Stimulated activated CD8-positive, alpha-beta memory T cell treated with anti-CD3 and anti-CD28 coated beads, Interleukin-7, amount 100 ng/mL, for 24 hours (primary cell): ENCODE measurements at places on chromosomes 4 and X.

- no peak for DNase-seq
These were observed 3.2 kb upstream of the SLC25A14 start for GRCh38 chrX:130336531-130336930.

GRCh38 chrX:39688576-39689375 lies 409.0 kb downstream of the BCOR start:
- no peak for DNase-seq

GRCh38 chr4:176579226-176579625 lies 213.5 kb downstream of the VEGFC start:
- no peak for DNase-seq

- no peak for DNase-seq
These were observed 7.0 kb downstream of the PNMA3 start for GRCh38 chrX:153063315-153063714.

DNA sequence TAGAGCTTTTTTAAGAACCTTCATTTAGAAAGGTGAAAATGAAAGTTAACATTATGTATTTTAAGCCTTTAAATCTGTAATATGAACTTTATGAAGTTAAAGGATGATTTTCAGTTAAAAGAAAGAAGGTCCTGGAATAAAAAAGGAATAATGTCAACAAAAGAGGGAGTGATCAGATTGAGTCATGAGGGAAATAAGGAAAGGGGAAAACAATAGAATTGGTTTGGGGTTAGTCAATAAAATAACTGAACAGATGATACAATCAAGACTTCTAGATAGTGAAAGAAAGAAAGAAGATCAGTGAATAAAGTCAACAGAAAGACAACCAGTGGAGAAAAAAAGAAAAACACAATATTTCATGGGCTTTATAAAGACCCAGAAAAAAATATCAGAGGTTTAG lies 291.6 kb upstream of the ARSJ start:
- DNase-seq = no peak

- no peak for DNase-seq
These were observed 6.2 kb downstream of the NCAPG start for GRCh38 chr4:17817027-17817426.

GRCh38 chr4:54961357-54961975 lies 163.9 kb downstream of the KDR start:
- DNase-seq = no peak

DNA sequence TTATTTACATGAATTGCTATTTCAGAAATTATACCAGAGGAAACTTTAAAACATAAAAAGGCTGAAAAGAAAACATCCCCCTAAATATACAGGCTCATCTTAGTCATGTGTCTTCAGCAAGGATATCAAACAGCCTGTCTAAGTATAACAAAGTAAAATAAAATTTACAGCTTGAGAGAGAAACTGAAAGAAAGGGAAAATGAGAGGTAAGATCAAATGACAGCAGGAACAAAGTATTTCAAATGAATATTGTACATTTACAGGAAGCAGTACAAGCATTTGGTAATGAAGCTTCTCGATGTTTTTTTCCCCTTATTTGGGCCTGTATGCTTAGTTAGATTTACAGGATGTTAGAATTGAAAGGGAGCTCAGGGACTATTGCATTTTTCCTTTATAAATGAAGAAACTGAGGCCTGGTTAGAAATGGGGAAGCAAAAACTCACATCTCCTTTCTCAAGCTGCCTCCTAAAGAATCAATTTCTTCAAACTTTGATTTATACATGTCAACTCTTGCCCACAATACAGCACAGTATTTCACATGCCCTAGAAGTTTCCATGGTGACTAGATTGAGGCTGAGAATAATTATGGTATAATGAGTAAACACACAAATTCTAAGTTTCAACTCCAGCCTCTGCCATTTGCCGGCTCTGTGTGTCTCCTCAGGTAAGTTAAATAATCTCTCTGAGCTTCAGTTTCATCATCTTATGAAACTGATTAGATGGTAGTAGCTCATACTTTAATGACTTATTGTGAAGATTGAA lies 29.3 kb downstream of the DAPP1 start:
- DNase-seq = no peak

- DNase-seq = no peak
These were observed 1.0 kb upstream of the LPAR4 start for GRCh38 chrX:78746496-78746895.

GRCh38 chrX:20455001-20455400 lies 188.3 kb upstream of the RPS6KA3 start:
- no peak for DNase-seq

- no peak for DNase-seq
These were observed 49.1 kb downstream of the APOOL start for GRCh38 chrX:85052636-85053343.

- no peak for DNase-seq
These were observed 66.0 kb upstream of the C4orf54 start for GRCh38 chr4:99723612-99724011.

GRCh38 chr4:7021930-7022664 lies 21.1 kb upstream of the TADA2B start:
- no peak for DNase-seq

GRCh38 chrX:47590984-47591383 lies 8.7 kb downstream of the TIMP1 start:
- DNase-seq = no peak

- no peak for DNase-seq
These were observed 237 bp downstream of the ANKRD17 start for GRCh38 chr4:73258436-73258685.

DNA sequence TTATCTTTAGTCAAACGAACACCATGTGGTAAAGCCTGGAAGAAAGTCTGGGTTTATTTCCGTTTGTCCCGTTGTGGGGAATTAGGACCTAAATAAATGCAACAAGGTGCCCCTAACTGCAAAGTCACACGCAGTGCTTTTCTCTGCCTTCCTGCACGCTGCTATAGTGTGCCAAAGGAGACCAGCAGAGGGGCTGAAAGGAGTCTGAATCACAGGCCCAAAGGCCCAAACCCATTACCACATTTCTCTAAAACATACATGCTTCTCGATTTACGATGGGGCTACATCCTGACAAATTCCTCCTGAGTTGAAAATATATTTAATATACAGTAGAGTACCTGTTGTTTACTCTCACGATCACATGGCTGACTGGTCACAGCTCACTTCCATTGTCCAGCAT lies 4.5 kb downstream of the VEGFC start:
- no peak for DNase-seq

GRCh38 chr4:2882341-2882740 lies 38.7 kb downstream of the ADD1 start:
- DNase-seq = no peak

DNA sequence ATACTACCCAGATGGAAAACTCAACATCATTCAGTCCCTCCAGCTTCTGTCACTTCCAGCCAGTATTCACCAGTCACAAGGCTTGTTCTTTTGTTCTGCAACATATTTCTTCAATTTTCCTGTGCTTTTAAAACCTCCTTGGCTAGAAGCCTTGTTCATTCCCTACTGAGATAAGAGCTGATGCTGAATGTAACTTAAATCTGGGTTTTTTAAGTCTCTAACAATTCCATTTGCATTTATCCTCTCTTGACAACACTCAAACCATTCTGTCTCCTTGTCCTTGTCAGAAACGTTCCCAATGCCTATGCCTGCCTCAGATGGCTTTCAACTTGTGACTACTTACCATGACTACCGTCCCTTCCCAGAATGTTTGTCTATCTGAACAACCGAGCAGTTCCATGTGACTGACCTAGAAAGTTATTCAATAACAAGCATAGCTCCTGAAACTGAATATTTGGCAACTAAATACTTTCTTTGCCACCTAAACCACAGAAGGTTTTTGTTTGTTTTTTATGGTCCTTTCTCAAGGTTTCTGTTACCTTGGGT lies 682.9 kb upstream of the GALNTL6 start:
- DNase-seq = no peak

DNA sequence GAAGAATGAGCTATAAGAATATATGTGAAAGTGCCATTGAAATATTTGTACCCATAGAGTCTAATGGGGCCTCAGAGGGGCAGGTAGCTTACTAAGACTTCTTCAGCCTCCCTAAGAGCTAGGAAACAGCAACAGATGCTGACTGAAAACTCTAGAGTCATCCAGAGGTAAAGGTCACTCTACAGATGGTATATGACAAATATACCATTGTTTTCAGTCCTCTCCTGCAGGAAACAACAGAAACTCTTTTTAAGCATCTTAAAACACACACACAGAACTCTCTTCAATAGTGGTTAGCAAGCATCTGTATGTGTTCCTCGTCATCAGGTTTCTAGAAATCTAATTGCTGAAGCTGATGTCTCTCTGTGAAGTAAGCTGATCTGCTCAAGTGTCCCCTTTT lies 313.8 kb upstream of the GATB start:
- no peak for DNase-seq

- no peak for DNase-seq
These were observed 24.9 kb downstream of the CD99L2 start for GRCh38 chrX:150873616-150874015.

DNA sequence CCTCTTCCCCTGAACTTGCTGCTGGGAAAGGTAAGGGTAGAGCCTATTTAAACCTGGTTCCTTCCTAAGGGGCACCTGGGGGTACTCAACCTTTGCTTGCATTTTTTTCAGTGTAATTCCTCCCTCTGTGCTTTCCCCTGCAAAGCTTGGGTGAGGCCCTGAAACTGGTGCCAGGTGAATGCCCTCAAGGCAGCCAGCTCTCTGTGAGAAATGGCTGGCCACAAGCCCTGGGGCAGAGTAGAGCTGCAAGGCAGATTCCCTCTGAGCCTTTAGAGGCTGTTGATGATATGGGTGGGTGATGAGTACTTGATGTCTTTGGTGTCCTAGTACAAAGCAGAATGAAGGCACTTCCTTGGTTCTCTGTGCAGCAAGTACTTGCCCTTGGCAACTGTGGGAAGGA lies 125.4 kb upstream of the DGKK start:
- no peak for DNase-seq

DNA sequence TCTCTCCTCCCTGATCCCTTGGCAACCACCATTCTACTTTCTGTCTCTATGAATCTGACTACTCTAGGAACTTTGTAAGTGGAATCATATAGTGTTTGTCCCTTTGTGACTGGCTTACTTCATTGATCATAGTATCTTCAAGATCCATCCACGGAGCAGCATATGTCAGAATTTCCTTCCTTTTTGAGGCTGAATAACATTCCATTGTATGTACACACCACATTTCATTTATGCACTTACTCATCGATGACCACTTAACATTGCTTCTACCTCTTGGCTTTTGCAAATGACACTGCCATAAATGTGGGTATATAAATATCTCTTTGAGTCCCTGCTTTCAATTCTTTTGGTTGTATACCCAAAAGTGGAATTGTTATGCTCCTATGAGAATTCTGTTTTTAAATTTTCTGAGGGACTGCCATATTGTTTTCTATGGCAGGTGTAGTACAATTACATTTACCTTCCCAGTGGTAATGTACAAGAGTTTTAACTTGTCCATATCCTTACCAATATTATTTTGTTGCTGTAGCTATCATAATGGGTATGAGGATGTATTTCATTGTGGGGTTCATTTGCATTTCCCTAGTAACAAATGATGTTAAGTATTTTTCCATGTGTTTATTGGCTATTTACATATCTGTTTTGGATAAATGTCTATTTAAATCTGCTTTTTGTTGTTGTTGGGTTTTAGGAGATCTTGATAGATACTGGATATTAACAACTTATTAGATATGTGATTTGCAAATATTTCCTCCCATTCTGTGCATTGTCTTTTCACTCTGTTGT lies 466.1 kb downstream of the C4orf33 start:
- no peak for DNase-seq

- DNase-seq = no peak
These were observed 164.4 kb downstream of the CXXC4 start for GRCh38 chr4:104330125-104330905.

GRCh38 chrX:102651242-102652011 lies at the start of gene GPRASP1:
Gene GPRASP1 (plus strand): TSS chrX:102651483. CDS start chrX:102653914, 2,431 bp downstream.
- DNase-seq = no peak

DNA sequence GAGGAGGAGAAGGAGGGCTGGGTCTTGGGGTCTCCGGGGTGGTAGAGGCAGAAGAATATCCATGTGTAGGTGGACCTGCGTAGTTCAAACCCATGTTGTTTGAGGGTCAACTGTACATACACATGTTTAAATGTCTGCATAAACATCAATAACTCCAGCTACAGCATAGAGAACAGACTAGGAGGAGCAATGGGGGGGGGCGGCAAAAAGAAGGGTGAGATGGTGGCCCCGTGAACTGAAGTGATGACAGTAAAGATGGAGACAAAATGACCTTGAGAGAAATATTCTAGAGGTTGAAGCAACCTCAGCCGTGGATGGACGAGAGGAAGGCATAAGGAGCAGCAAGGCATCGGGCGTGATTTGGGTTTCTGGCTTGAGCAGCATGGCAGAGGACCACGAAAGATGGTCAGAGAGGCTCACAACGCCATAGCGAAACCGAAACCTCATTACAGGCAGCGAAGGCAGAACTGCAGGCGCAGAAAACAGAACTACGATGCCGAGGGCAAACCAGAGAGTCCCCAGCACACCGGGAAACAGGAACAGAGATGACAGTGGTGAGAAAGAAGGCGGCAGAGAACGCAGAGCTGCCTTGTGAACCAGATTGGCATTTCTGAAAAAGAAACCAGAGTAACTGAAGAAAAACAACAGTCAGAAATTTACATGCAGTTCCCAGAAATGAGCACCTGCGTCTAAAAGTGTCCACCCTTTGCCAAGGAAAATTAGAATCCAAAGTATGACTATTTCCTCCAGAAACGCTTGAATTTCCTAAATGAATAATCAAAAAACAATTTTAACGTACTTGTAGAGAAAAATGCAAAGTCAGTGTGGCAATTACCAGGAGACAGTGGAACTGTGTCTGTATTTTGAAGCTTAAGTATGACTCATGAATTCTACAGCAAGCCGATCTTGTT lies 50.3 kb upstream of the ENPP6 start:
- DNase-seq = no peak

DNA sequence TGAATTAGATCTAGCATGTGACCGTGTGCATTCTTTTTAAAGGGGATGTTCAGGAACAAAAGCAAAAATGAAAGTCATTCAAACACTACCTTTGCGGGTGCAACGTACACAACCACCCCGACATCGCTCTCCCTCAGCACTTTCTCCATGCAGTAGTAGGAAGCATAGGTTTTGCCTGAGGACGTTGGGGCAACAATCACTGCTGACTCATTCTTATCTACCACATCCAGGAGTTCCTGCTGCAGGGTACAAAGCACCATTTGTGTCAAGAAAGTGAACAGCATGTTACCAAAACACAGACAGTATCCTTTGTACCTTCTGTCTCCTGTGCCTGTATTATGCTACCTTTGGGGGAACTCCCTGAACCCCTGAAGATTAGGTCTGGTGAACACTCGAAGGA lies 58.6 kb downstream of the DDX60L start:
- no peak for DNase-seq

- no peak for DNase-seq
These were observed 250.0 kb downstream of the ARHGAP24 start for GRCh38 chr4:85724791-85725563.
